A549 treated with ZK216348 at 1 μM for 4 hours (cell line): ENCODE measurements at places on chromosomes 12 and 14. TPM values are rescaled to one million over a fixed set of nuclear protein-coding genes. Genes with fewer than 3 reads are reported as not detected.

The DIO3 gene
- not detected in 5 replicates for total RNA-seq

The SVOP gene
- not detected in 5 replicates for total RNA-seq

The COA8 gene
- 49.8 to 59.6 TPM (median 51.8 TPM) in 5 replicates for total RNA-seq

The KRT2 gene
- not detected in 5 replicates for total RNA-seq

The SYT1 gene
- 4.5 to 8.4 TPM (median 6.2 TPM) in 5 replicates for total RNA-seq

The GNG2 gene
- 2.6 to 4.4 TPM (median 3.2 TPM) in 5 replicates for total RNA-seq

The LIN7A gene
- total RNA-seq: 0.17 to 0.61 TPM (median 0.31 TPM) in 5 replicates

The REM2 gene
- total RNA-seq: 0.26 to 0.67 TPM (median 0.33 TPM) in 5 replicates

The SERPINA5 gene
- total RNA-seq: 0.12 to 0.21 TPM in 2 of 5 replicates, not detected in the others

The P3H3 gene
- 14.2 to 32.8 TPM (median 27.5 TPM) in 5 replicates for total RNA-seq

The RFX4 gene
- not detected in 5 replicates for total RNA-seq

The SCN8A gene
- total RNA-seq: 1.3 to 2.7 TPM (median 1.6 TPM) in 5 replicates

The NGB gene
- total RNA-seq: not detected in 5 replicates

The KERA gene
- total RNA-seq: not detected in 5 replicates

The CCDC177 gene
- total RNA-seq: 0.05 to 0.06 TPM in 2 of 5 replicates, not detected in the others

The PTPN21 gene
- total RNA-seq: 7.5 to 10.1 TPM (median 9.6 TPM) in 5 replicates

The MYBPC1 gene
- not detected in 5 replicates for total RNA-seq

The HELB gene
- total RNA-seq: 1.1 to 2.1 TPM (median 1.5 TPM) in 5 replicates

The CD27 gene
- not detected in 5 replicates for total RNA-seq

The B3GNT4 gene
- total RNA-seq: 0.59 to 1.7 TPM (median 0.70 TPM) in 5 replicates

The OR4E2 gene
- total RNA-seq: not detected in 5 replicates

The TSPAN19 gene
- 0.17 TPM in 1 of 5 replicates, not detected in the others for total RNA-seq

The PTGER2 gene
- 1.7 to 2.9 TPM (median 2.5 TPM) in 5 replicates for total RNA-seq

The KNTC1 gene
- total RNA-seq: 21.2 to 24.4 TPM (median 22.5 TPM) in 5 replicates

The MYO1A gene
- 0.16 to 0.68 TPM (median 0.55 TPM) in 5 replicates for total RNA-seq

The SLCO1B1 gene
- total RNA-seq: 0.15 to 0.53 TPM (median 0.26 TPM) in 5 replicates

The EML5 gene
- 0.45 to 1.5 TPM (median 0.55 TPM) in 5 replicates for total RNA-seq

The P2RX2 gene
- total RNA-seq: not detected in 5 replicates
